Stimulated activated CD8-positive, alpha-beta memory T cell treated with anti-CD3 and anti-CD28 coated beads, Interleukin-7, amount 100 ng/mL, for 1 hour (primary cell): ENCODE measurements at places on chromosomes 3 and 15.

DNA sequence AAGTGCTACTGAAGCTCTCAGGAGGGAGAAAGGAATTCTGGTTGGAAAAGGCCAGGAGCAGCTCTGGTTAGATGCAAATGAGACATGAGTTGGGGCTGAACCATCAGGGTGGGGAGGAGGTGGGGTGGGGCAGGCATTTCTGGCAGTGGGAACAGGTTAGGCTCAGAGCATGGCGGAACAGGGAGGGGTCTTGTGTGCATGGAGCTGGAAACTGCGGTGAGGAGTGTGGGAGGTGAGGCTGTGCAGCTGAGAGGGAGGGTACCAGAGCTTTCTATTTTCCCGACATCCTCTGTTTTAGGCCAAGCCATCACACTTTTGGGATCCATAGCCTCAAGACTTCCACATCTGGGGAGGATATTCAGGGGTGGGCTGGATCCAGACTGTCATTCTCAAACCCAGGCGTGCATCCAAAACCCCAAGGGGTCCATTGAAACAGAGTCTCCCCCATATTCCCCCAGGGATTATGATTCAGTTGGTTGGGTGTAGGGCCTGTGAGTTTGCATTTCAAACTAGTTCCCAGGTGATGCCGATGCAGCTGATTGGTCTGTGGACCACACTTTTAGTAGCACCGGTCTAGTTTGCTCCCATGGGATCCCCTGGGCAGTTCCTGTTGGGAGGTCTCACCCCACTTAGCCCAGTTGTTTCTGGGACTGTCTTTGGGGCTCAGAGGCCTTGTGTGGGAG is 100.9 kb upstream of the TLE3 start:
- no peak for DNase-seq

DNA sequence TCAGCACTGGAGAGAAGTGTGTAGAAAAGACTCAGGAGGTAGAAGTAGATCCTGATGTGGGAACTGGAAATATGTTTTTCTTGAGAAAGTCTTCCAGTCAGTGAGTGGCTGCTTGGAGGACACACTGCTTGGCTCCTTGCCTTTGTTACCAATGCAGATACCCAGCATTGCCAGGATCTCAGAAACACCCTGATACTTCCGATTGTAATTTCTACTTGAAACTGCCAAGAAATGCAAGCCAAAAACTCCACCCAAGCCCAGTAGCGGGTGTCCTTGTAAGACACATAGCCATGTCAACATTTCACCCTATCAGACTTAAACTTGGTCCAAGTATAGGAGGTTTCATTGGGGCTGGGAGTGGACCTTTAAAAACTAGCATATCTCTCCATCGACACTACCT is 141.8 kb downstream of the ALDH1A2 start:
- no peak for DNase-seq

- no peak for DNase-seq
These were observed 12.2 kb downstream of the TUBGCP4 start for GRCh38 chr15:43383070-43383469.

- no peak for DNase-seq
These were observed 447.2 kb downstream of the SHQ1 start for GRCh38 chr3:72401005-72401545.

GRCh38 chr3:185976100-185976499 is 38.3 kb upstream of the TRA2B start:
- no peak for DNase-seq

GRCh38 chr15:86837294-86838061 is 757.8 kb downstream of the AGBL1 start:
- DNase-seq: no peak

DNA sequence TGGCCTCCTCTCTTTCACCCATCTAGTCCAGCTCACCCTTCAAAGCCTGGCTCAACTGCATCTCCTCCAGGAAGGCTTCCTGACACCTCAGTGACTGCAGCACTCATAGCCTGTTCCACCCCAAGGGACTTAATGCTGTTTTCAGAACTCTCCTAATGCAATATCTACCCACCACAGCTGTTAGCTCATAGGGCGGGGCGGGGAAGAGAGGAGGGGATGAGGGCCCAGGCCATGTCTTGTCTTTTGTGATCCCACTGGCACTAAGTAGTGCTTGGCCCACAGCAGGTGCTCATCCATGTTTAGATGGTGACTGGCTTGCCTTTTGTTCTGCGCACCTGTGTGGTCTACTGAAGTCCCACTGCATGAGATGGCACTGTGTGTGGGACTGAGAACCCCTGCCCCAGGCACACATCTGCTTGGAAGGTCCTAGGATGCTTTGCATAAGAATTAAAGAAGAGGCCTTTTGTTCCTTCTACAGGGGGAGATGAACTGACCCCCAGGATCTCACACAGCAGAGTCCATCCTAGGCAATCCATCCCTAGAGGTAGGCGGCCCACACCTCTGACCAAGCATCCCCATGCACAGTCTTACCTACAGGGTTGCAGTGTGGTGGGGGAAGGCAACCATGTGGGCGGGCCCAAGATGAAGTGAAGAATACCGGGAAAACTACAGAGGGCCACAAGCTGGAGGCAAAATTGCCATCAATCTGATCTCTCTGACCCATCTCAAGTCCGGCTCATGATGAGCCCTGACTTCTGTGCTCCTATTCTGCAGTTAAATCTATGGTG is 23.0 kb downstream of the SLC12A8 start:
- no peak for DNase-seq

DNA sequence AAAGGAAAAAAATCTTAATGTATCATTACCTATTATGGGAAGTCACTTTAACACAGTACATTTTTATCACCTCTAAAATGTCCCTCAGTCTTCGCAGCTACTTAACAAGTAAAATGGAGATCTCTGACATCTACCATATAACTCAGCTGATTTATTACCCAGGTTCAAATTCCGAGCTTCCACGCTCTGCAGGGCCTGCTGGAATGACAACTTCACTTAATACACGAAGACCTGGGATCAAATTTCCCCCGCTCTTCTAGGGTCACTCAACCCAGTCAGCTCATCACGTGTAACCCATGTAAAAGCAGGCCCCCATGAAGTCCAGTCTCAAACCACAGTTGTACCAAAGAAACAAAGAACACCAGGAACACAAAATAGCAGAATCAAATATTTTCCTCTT is 44.2 kb upstream of the ACP3 start:
- DNase-seq: no peak

DNA sequence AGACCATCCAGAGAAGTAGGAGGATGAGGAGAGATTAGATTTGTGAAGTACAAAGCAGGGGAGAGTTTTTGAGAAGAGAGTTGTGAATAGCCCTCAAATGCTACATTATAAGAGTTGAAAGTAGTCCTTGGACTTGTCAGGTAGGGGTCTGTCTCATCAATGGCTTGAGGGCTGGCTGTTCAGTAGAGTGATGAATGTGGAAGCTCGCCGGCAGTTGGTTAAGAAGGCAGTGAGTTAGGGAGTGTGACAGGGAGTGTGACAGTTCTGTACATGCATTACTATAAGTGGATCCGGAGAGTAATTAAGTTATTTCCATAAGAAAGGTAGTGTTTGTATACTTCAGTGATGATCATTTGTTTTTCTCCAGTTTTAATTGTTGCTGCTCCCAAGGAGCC is 32.5 kb downstream of the SLMAP start:
- no peak for DNase-seq

- DNase-seq: no peak
These were observed 20.6 kb downstream of the MYH15 start for GRCh38 chr3:108489776-108490175.

DNA sequence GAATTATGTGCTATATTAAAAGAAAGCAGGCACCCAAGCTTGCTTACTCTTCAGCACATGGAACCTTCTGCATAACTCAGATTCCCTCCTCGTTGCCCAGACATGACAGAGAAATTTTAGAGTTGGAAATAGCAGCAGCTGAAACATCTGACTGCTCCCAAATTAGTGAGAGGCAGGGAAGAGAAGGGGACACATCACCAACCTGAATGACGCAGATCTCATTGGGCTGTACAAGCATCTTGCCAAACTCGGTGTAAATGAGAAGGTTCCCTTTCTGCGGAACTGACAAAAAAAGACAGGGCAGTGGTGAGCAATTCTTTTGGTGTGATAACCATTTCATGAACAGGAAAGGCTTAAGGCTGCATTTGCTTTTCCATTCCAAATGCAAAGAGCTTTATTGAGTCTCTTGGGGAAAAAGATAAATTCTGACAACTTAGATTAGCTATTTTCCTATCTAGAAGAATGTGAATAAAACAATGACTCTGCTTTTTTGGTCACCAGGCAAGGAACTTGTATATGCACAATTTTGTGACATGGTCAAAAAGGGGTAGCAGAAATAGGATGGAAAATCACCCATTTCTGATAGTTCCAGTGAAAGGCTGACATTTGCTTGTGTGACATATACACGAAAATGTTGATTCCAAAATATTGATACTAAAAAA is 35.1 kb downstream of the HGD start:
- no peak for DNase-seq

DNA sequence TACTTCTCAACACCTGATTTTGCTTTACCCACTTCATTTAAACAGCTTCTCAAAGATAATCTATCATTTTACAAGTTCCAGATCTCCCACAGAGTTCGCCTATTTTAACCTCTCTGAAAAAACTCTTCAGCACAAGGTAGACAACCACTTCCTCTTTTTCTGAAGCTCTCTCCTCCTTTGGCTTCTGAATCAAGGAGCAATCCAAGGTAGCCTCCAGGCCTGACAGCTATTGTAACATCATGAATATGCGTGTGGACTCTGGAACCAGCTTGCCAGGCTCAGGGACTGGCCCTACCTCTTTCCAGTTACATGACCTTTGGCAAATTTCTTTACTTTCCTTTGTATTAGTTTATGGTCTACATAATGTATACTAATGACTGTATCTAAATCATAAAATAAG is 405.9 kb upstream of the ZNF385D start:
- DNase-seq: no peak

GRCh38 chr3:164673738-164674137 is 404.6 kb downstream of the SI start:
- no peak for DNase-seq

GRCh38 chr3:70992131-70992530 is 591.4 kb downstream of the FOXP1 start:
- DNase-seq: no peak
